Endodermal cell (in vitro differentiated cells): ENCODE measurements at places on chromosomes 4 and X. TPM values are rescaled to one million over a fixed set of nuclear protein-coding genes. Genes with fewer than 3 reads are reported as not detected.

The RNF175 gene
- 1.7 TPM in 2 replicates for total RNA-seq

The GBA3 gene
- not detected in 2 replicates for total RNA-seq

GRCh38 chr4:7763788-7764187 is 175.9 kb downstream of the AFAP1 start:
- DNase-seq = no peak

DNA sequence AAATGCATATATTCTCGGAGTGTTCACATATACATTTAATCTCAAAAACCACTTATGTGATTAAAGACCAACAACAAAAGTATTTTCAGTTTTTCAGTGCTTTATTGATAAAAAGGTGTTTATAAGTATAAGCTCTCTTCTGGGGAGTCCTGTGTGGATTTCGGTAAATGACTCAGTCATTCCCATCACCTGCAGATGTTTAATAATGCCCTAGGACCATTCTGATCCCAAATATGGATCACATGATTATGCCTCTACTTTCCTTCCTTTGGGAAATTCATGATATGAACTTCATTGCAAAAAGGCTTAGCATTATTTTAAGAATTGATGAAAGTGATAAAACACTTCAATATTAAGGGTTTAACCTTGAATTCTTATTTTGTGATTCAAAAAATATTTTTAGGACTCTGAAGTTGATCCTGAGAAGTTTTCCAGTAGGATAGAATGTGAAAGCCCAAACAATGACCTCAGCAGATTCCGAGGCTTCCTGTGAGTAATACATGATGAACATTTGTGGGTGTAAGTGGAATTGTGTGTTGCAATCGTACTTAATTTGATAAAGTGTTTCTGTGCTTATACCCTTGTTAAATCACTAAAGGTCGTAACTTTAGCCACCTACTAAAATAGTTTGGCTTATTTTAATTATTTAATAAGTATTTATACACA is 40.2 kb downstream of the ATP10D start:
- DNase-seq = no peak

- no peak for DNase-seq
Measured at GRCh38 chrX:103818842-103819619, 13.0 kb downstream of the RAB9B start.

GRCh38 chr4:173332021-173332487 is 2.1 kb downstream of the HMGB2 start:
- no peak for DNase-seq

The PLCXD1 gene
- 60.4 and 70.3 TPM in 2 replicates for total RNA-seq

DNA sequence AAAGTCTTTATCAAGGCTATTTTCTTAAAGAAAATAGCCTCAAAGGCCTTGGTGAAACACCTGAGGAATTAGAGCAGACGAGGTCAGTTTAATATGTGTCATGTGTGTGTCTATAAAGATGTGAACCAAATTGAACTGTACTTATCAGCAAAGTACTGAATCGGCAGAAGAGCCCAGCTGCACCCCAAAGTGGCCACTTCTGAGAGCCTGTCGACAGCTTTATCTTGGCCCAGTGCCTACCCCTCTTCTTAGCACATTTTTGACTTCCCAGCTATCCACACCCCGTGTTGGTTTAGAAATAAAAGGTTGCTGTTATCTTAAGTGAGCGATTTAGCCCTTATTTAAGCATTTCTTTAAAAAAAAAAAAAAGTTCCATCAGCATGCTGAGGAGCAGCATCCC is 329.7 kb downstream of the FBXW7 start:
- DNase-seq = no peak

DNA sequence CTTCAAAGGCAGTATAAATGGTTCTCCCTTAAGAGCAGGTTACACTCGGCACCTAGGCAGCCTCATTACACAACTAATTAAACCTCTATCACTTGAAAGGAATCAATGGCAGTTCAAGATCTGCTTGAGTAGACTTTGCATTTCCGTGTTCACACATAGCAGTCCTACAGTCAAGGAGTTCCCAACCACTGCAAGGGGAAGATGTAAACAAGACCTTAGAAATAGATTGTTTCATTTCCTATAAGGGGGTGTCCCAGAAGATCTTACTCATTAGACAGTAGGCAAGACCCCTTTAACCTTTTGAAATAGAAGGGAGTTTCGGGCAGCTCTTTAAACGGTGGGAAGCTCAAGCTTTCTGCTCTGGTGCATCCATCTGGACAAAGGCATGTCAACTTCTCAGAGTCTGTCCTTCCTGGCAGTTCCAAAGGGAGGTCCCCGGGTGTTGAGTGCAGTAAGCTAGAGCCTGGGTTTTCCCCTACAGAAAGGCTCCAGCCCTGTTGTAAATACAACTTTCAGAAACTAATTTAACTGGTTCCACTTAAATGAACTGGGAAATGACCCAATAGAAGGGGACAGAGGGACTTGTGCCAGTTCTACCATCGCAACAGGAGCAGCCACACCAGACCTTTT is 150.8 kb downstream of the RBMX2 start:
- DNase-seq = no peak

- DNase-seq = no peak
Measured at GRCh38 chr4:26432419-26432818, 57.9 kb downstream of the CCKAR start.

GRCh38 chrX:25665431-25665830 is 472.7 kb upstream of the MAGEB18 start:
- DNase-seq = no peak

The MEPE gene
- total RNA-seq = 0.37 and 0.45 TPM in 2 replicates

GRCh38 chr4:1393866-1394265 is 12.4 kb downstream of the NKX1-1 start:
- DNase-seq = peak; percentile 29

- DNase-seq = no peak
Measured at GRCh38 chrX:32084757-32085156, 1012.9 kb upstream of the FTHL17 start.

- no peak for DNase-seq
Measured at GRCh38 chrX:105267167-105267566, 46.7 kb upstream of the TEX13A start.

- no peak for DNase-seq
Measured at GRCh38 chrX:149274516-149275105, 230.5 kb downstream of the IDS start.

The GPM6B gene
- 61.1 and 65.3 TPM in 2 replicates for total RNA-seq

The DSPP gene
- total RNA-seq = not detected in 2 replicates

DNA sequence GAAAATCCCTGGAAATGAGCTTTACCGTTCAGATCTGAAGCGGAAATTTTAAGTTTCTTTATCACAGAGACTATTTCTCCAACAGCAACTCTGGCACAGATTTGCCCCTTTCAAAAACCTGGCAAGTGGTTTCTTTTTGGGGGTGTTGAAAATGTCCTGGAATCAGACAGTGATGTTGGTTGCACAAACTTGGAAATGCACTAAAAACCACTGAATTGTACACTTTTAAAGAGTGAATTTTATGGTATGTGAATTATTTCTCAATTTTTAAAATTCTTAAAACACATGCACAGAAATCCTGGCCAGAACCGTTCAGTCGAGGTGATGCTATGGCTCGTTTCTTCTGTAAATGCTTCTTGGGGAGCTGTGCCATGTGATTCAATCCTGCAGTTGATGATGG is 121.2 kb upstream of the RBPJ start:
- no peak for DNase-seq

The SPARCL1 gene
- 0.68 to 1.0 TPM (median 0.99 TPM) in 3 replicates for total RNA-seq

GRCh38 chrX:133307094-133307493 is 88.9 kb upstream of the TFDP3 start:
- DNase-seq = no peak

The BRS3 gene
- total RNA-seq = not detected in 2 replicates

The GLOD5 gene
- total RNA-seq = not detected in 2 replicates

DNA sequence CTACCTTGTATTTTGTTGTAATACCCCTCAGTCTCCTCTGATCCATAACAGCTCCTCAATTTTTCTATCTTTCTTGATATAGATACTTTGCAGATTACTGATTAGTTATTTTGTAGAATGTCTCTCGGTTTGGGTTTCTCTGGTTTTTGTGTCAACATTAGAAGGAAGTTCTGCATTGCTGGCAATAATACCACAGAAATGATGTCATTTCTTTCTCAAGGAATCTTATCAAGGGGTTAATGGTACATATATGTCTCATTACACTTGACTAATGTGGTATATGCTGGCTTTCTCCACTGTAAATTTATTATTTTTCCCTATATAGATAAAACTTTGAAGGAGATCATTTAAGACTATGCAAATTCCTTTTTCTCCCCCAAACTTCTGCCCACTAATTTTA is 183.6 kb upstream of the DKK2 start:
- DNase-seq = no peak

GRCh38 chr4:183380901-183381300 is 58.7 kb upstream of the CLDN24 start:
- no peak for DNase-seq
